Stimulated activated CD4-positive, alpha-beta T cell treated with anti-CD3 and anti-CD28 coated beads, Interleukin-1b, Interleukin-23, amount 100 ng/mL, for 1 hour (primary cell): ENCODE measurements at places on chromosomes 5 and 9.

- DNase-seq = no peak
Observed at GRCh38 chr5:169549453-169550100, 34.0 kb upstream of the SPDL1 start.

DNA sequence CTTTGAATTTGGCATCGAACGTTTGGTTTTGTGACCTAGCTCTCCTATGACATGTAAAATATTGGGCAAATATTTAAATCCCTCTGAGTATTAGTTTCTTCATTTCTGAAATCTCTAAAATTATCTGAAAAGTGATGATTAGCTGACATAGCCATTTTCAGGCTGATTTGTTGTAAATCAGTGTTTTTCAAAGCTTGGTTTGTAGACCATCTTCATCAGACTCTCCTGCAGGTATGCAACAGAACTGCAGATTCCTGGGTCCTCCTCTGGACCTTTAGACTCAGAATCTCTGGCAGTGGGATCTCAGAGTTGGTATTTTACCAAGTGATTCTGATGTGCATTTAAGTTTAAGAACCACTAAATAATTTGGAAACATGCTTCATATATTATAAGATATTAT is 38.9 kb upstream of the NMUR2 start:
- no peak for DNase-seq

DNA sequence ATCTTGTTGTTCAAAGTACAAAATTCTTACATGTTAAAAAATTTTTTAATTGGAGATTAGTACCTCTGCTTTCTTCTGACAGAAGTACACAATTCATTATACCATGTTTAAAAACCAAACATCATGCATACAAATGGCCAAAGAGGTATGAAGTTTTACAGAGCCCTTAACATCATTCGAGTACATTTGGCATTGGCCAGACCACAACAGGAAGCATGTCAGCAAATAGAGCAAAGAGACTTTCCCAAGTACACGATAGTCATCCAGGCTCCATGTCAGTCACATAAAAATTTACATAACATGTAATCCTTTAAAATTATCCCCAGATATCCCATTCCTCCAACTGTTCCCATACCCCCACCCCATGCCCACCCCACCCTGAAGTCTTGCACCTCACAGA is 22.5 kb downstream of the HMGCS1 start:
- DNase-seq = no peak

DNA sequence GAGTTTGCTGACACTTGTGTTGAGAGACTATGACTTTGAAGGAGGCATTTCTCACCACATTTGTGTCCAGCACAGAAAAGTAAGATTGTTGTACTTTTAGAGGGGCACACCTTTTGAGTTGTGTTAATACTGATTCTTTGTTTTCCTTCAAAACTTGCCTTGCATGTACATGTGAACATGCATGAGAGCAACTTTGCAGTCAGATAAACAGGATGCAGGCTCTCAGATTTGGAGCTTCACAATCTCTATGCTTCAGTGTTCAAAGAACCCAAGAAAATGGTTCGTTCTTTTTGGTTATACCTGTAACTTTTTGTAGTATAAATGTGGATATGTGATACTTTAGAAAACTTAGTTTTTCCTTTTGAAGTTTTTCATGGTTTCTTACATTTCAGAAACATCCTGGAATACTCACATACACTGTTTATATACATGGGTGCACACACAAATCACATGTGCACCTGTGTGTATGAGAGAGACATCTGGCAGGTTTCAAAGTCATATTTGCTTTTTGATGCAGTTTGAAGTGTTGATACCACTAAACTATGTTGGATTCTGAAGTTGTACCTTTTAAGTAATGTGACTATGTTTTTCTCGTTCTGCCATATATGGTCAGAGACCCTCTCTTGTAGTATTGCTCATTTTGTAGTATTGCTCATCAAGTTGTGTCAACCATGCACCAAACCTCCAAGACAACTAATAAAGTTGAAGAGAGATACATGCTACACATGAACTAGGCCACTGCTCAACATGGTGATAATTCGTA is 190.7 kb downstream of the CD180 start:
- DNase-seq = no peak

GRCh38 chr5:9156282-9156681 is 389.6 kb downstream of the SEMA5A start:
- DNase-seq = no peak

DNA sequence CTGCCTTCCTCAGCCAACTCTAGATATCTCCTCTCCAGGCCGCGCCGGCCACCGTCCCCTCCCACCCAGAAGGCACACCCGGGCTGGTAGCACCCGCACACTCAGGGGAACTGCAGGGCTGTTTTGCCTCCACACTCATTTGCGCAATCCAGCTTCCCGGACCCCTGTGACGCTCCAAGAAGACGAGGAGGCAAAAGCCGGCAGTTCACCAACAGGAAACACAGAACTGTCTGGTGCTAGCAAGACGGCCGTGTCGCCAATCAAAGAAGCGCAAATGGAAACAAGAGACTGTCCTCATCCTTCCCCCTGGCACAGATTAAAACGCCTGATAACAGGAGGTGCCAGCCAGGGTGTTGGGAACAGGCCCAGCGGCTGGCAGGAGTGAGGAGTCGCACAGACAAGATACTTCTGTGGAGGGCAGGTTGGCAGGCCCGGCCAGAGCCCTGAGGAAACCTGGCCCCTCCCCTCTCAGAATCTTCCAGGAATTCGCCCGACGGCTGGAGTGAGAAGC is 7.8 kb downstream of the AGPAT2 start:
- no peak for DNase-seq

DNA sequence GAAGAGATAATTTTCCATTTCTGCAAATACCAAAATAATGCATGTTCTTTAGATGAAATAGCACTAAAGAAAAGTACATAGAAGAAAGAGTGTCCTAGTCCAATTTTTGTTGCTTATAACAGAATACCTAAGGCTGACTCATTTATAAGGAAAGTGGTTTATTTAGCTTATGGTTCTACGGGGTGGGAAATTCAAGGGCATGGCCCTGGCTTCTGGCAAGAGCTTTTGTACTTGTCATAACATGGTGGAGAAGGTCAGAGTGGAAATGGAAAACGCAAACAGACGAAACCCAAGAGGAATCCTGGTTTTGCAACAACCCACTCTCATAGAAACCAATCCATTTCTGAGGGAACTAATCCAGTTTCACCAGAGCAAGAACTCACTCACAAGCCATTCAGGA is 283.7 kb downstream of the CSNK1G3 start:
- no peak for DNase-seq
